Osteoblast (primary cell): ENCODE measurements at places on chromosomes 2 and 18. TPM values are rescaled to one million over a fixed set of nuclear protein-coding genes. Genes with fewer than 3 reads are reported as not detected.

Gene OST4
- total RNA-seq, result 202 and 235 TPM in 2 replicates

Gene ASB18
- total RNA-seq, result under 0.01 TPM in 1 of 2 replicates, not detected in the other

Gene SYT4
- total RNA-seq, result not detected in 2 replicates

Gene SIX3
- total RNA-seq, result not detected in 2 replicates

DNA sequence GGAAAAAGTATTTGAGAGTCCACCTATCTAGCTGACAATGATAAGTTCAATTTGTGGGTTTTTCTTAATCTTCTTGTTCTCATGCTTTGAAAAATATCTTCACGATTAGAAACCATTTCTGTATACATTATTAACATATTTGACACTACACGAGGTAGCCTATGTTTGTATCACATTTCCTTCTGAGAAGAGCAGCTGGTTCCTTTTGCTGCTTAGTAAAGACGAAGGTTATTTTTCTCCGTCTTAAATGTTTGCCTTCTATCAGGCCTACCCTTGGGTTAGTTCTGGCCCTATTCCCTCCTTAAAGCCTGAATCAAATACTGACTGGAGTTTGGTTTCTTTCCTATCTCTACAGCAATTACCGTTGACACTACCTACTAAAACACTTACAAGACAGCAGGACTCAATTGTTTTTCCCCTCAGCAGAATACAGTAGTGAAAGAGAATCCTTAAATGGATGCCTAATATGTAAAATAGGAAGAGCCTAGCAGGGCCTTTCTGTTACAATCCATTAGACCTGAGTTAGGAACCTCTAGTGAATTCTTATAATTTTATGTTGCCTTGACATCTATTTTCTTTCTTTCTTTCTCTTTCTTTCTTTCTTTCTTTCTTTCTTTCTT, 790.4 kb downstream of the EPHA4 start:
- no peak for DNase-seq

GRCh38 chr18:48988508-48989303, 37.9 kb upstream of the SMAD7 start:
- DNase-seq, result peak; percentile 34

- no peak for DNase-seq
Measured at GRCh38 chr2:50878251-50878650, 153.7 kb downstream of the NRXN1 start.

- DNase-seq, result peak; percentile 38
Measured at GRCh38 chr2:149466635-149467034, 120.9 kb downstream of the MMADHC start.
